ENCODE measurements at places on chromosomes 6 and 20.

DNA sequence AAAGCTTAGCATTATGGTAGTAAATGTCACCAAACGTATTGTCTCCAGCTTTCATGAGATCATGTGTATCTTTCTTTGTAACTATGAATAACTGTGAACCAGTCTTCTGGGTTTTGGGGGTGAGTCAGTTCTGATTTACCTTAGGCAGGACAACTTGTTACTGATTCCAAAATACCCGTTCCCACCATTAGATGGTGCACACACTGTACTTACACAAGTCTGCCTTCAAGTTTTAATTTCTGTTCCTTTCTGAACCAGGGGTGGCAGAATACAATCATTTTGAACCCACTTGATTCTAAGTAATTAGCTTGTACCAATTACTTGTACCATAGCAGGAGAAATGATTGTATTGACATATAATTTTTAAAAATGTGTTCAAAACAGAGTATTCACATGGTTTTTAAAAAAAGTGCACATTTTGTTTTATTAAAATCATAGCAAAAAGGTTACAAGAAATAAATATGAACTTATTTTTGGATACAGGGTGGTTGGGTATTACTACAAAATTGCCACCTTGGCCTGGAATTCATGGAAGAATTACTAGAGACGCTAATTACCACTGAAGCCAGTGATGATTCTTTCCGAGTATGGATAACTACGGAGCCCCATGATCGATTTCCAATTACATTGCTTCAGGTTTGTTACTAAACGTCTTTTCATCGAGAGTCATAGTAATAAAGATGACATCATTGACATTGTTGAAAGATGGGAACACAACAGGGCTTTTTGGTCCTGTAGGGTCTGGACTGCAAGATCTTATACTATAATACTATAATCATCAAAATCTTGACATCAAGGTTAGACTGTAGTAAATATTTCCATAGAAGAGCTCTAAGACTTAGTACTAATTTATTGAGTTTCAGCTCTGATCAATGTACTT lies 75.2 kb upstream of the GLP1R start:
- DNase-seq, result peak; percentile 18

- no peak for DNase-seq
Observed at GRCh38 chr20:50701041-50701963, 10.0 kb upstream of the RIPOR3 start.

GRCh38 chr6:144055121-144055931 lies 40.0 kb downstream of the SF3B5 start:
- DNase-seq, result no peak

- DNase-seq, result no peak
Observed at GRCh38 chr6:84768442-84769174, 4.2 kb upstream of the TBX18 start.

Measured in memory B cell (primary cell).